Right ventricle myocardium superior (tissue), 1 donor: ENCODE measurements at places on chromosomes 3 and 15. TPM values are rescaled to one million over a fixed set of nuclear protein-coding genes. Genes with fewer than 3 reads are reported as not detected.

DNA sequence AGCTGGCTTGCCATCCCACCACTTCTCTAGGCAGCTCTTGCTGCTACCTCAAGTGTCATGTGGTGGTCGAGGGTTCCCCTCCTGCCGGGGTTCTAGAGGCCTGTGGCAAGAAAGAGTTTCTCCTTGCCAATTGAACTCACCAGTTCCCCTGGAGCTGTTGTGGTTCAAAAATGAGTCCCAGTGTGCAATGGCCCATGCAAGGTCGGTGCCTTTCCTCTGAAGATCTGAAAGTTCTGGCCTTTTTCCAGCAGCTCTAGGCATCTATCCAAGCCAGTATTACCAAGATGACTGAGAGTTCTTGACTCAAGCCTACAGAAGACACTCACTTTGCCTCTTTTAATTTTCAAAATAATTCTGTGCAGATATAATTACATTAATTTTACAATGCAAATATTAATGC lies 163.6 kb downstream of the KCNMB2 start:
- no peak for DNase-seq

- no peak for DNase-seq
Observed at GRCh38 chr3:157465741-157466140, 29.1 kb downstream of the PTX3 start.

- DNase-seq = no peak
Observed at GRCh38 chr15:92667970-92668485, 12.5 kb upstream of the FAM174B start.

DNA sequence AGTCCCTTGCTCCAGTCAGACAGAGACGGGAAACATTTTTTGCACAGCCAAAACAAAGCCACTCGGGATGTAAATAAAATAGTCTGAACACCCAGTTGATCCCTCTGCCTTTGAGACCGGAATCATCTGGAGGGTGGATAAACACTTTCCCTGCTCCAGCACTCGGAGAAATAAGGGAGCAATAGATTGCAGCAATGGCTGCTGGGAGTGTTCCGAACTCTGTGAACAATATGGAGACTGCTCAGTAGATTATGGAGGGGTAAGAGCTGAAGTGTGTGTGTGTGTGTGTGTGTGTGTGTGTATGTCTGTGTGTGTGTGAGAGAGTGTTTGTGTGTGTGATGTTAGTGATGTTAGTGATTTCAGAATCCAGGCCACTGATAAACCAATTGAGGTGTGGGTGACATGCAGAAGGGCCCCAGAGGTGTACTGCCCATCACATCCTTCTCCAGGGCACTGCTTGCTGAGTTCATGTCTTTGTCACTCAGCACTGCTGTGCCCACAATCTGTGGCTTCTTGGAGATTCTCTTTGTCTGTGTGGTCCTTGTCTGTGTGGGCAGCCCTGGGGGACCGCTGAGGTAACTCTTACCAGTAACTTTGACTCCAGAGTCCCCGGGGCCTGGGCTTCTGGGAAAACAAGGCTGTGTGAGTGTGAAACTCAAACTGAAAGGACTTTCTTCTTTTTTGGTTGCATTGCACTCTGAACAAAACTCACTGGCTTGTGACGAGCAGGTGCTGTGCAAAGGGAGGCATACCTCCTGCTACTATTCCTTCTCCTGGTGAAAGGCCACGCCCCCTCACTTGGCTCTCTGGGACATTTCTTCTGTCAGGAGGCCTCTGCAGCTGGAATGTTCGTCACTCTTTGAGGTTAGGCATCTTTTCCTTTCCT lies 23.0 kb downstream of the CRYGS start:
- no peak for DNase-seq

DNA sequence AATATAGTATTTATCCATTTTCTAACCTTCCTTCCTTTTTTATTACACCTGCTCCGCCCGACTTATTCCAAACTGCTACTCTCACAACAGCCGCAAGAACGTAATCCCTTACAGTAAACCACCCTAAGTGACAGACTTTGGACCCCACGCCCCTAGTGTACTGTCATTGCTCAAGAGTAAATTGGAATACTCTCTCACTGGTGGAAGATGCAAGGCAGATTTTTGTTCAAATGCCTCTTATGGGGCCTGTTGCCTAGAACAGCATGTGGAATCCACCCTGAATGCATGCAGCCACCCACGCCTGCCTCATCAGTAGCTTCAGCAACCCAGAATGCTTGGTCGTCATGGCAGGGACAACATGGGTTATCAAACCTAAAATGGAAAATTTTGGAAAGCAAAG lies 226.2 kb upstream of the ST8SIA2 start:
- DNase-seq = no peak

GRCh38 chr15:101810876-101811275 lies 1.1 kb upstream of the OR4F15 start:
- DNase-seq = no peak

- no peak for DNase-seq
Observed at GRCh38 chr15:59380902-59381610, 8.4 kb upstream of the MYO1E start.

REC114 gene
- total RNA-seq = 1.00 TPM

MUC13 gene
- not detected for total RNA-seq

ATP13A5 gene
- total RNA-seq = not detected

RTF1 gene
- 22.7 TPM for total RNA-seq

SCN11A gene
- 0.05 TPM for total RNA-seq

VWA5B2 gene
- not detected for total RNA-seq
